NT2/D1 (cell line): ENCODE measurements at places on chromosomes 1 and 21.
A peak's percentile ranks its signal among the peaks of the same experiment; 100 is the strongest.

DNA sequence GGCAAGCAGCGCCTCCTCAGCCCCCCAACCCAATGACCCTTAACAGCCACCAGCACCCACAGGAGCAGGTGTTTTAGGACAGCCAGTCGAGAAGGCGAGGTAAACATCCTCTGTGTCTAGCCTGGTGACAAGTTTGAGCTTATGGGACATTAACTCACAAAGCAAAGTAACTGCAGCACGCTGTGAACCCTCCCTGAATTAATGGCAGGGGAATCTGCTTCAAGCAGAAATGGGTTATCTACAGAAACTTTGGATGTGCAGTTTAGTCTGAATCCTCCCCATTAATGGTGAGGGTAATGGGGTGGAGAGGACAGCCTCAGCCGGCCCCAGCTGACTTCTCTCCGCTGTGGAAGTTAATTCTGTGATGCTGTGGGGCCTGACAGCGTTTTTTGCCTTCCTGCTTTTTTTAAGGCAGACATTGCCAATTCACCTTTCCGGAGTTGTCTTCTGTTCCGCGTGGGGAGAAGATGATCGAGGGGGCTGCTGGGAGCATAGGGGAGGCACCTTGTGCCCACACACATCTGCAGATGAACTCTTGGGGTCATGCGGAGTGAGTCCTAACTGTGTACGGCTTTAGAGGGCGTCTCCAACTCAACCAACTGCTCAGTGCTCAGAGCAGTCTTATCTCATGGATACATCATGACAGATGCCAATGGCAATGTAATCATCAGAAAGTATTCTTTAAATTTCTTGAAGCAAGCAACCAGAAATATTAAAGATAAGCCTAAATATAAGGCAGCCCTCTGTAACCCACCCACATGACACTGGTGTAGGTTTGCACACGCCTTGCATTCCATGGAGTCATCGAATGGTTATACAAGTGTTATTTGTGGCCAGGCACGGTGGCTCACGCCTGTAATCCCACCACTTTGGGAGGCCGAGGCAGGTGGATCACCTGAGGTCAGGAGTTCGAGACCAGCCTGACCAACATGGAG, 41.0 kb downstream of the POFUT2 start:
- DNase-seq: no peak

DNA sequence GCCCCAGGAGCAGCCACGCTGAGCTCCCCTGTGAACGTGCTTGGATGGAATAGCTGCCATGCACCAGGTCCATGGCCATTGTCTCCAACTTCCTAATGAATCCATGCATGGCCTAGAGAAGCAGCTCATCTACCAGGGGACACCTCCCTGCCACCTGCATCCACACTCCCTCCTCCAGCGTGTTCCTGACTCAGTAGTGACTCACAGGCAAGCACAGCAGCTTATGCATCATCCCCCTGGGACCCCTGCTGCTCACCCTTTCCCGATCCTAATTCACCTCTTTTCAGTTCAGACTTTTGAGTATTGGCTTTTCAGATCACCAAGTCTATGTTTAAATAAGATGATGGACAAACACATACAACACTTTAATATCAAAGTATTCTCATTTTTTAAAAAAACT, 39.9 kb upstream of the TADA1 start:
- DNase-seq: no peak

- peak; percentile 33 for DNase-seq
Observed at GRCh38 chr1:165828103-165828668, 772 bp downstream of the UCK2 start.

DNA sequence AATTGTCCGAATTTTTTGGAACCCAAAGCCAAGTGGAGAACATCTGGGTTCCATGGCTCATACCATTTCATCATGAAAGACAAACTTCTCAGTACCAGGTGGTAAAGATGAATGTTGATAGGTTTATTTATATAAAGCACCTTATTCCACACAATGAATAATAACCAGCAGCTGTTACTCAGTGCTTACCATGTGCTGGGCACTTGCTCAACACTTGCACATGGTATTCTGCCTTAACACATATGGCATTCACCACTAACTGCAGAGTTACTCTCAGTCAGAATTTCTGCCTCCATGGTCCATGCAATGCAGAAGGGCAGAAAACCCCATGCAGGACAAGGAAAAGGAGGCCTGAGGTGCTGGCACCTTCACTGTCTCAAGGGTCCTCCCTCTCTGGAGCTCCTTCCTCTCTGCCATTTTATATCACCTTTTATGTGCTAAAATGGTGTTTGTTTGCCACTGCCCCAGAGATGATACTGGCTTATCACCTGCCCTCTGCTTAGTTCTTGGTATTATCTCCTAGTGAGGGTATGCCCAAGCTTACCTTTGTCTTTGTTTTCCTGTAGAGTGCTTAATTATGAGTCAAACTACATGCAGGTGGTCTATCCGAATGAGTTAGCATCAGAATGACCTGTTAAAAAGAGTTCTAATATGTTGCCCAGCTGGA, 76.7 kb upstream of the ZNF326 start:
- DNase-seq: no peak

- no peak for DNase-seq
Observed at GRCh38 chr1:220982686-220983085, 103.4 kb downstream of the HLX start.

DNA sequence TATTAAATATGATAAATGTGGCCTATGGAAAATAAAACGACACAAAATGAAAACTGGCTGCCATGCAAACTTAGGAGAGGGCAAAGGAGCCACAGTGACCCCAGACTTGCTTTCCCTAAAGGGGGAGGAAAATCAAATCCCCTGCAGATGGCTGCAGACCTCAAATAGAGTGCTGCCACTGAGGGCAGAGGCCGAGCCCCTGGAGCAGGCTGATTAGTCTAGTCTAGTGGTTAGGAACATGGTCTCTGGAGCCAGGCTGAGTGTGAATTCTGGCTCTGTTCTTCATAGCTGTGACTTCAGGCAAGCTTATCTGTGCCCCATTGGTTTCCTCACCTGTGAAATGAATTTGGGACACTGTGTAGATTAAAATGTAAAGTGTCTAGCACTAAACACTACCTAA, 60.8 kb downstream of the ITPKB start:
- DNase-seq: no peak
